ENCODE measurements at places on chromosomes 1 and 21. TPM values are rescaled to one million over a fixed set of nuclear protein-coding genes. Genes with fewer than 3 reads are reported as not detected.

- DNase-seq: no peak
Observed at GRCh38 chr1:205449254-205449749, 6.5 kb downstream of the BLACAT1 start.

DNA sequence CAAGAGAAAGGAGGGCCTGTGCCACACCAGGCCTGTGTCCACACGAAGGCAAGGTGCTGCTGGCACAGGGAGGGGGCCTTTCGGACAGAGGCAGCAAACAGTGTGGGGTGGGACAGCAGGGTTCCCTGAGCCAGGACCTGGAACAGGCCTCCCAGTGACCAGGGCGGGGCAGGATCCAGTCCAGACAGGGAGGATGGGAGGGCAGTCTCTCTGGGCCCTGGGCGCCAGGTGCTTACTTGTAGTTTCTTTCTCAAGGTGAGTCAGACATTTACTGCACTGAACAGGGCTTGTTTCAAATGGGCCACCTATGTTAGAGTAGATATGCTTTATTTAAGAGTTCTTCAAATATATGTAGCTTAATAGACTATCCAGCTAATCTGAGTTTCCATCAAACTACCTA is 52.8 kb upstream of the STUM start:
- no peak for DNase-seq

DNA sequence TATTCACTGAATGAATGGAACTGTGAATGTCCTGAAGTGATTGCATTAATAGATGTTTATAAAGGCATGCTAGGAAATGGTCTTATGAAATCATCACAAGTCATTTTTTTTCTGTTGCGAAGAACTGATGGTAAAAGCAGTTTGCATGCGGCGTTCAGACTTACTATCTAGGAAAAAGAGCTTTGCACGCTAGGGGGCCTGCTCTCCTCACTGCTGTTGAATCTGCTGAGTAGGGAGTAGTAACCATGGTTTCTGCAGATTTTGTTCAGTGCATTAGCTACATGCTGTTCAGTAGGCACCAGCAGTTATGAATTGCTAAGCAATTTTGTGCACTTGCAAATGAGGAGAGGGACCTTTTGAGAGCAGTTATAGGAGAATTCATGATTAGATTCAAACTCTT is 57.9 kb downstream of the CENPF start:
- DNase-seq: peak; percentile 96

GRCh38 chr1:54611621-54612020 is 11.7 kb downstream of the FAM151A start:
- no peak for DNase-seq

DNA sequence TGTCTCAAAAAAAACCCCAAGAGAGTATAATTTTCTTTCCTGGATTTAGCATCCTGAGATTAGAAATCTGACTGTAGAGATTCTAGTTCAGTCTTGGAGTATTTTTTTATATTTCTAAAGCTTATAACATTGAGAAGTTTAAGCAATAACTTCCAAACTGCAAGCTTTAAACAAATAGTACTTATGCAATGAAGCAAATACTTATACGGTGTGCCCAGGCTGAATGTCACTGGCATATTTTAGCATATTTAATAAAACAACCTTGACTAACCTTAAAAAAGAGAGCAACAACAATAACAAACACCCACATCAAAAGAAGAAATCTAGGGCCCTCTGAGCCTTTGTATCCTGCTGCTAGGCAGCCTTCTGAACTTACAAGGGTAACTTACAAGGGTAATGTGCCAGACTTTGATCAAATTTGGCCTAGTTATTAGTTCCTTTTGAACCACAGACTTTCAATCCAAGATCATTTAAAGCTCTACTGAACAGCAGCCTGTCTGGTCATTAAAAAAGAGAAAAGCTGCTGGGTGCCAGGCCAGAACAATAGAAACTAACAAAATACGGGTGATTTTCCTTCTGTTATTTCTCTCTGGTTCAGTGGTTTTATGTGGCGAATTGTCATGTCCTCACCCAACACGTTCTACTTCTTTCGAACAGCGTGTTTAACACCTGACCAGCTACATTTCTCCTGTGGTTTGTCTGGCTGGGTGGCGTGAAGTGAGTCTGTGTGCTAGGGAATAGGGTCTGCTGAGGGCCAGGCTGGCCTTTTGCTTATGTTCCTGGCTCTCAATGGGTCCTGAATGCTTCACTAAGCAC is 16.2 kb downstream of the MTOR start:
- DNase-seq: no peak

DNA sequence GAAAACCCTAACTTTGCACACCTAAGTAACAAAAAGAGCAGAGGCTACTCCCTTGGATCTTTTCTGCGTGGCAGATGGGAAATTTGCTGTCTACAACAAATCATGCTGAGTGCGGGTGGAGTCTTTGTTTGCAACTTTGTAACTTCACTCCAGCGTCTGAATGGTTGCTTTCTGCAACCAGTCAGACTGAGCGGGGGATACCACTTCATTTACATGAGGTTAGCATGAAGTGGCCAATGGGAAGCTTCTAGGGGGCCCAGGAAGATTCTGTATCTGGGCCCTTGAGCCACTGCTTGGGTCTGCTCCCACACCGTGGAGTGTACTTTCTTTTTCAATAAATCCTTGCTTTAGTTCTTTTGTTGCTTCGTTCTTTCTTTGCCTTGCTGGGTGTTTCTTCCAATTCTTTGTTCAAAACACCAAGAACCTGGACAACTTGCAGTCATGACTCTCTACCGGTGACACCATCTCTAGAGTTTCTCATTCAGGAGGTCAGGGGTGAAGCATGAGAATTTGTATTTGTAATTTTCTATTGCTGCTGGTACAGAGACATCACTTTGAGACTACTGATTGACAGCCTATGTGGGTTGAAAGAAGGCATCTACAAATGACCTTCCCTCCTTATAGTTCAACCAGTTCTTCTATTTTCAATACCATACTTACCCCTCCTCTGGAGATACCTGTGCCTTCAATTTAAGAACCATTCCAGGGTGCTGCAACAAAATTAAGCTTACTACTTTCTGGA is 55.8 kb upstream of the RC3H1 start:
- DNase-seq: peak; percentile 18

- DNase-seq: no peak
Observed at GRCh38 chr1:101178341-101178687, 58.5 kb upstream of the S1PR1 start.

- DNase-seq: no peak
Observed at GRCh38 chr1:26771285-26771642, 16.5 kb upstream of the PIGV start.

GRCh38 chr21:16509476-16509875 is 779.7 kb downstream of the USP25 start:
- peak; percentile 92 for DNase-seq

DNA sequence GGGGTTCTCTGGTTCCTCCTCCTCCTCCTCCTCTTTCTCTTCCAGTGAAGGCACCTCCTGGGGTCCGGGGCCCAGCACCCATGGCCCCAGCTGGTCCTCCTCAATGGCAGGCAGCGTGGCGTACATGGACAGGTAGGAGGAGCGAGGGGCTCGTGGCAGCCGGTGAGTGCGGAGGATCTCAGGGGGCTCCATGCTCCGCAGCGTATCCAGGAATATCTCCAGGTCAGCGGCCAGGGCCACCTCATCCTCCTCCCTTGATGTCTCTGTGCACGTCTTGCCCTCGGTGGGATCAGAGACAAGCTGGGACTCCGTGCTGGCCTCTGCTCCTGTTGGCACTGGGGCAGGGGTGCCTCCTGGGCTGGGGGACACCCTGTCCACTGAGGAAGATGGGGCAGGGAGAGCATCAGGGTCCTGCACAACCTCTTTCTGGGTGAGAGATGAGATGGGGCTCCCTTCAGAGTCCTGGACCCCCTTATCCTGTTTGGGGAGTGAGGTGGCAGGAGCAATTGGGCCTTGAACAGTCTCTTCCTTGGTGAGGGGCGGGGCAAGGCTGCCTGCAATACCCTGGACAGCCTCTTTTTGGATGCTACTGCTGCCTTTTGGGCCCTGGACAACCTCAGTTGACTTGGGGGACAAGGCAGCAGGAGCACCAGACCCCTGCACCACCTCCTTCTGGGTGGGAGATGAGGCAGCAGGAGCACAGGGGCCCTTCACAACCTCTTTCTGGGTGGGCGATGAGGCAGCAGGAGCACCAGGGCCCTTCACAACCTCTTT is 9.6 kb downstream of the CRYBG2 start:
- no peak for DNase-seq

PAX7 gene
- total RNA-seq: not detected

PATJ gene
- total RNA-seq: 12.4 TPM

UAP1 gene
- 108 TPM for total RNA-seq

CD1E gene
- total RNA-seq: not detected

PDZK1IP1 gene
- not detected for total RNA-seq

MACO1 gene
- total RNA-seq: 16.9 TPM

TMEM240 gene
- total RNA-seq: 4.9 TPM

SERINC2 gene
- total RNA-seq: 6.7 TPM

FCRL6 gene
- total RNA-seq: not detected

DPH2 gene
- 12.8 TPM for total RNA-seq

HCRTR1 gene
- not detected for total RNA-seq

All from fibroblast of lung (primary cell).